ENCODE measurements at places on chromosomes 4 and X.

- no peak for DNase-seq
Observed at GRCh38 chr4:181420950-181421349, 822.3 kb upstream of the TENM3 start.

- no peak for DNase-seq
Observed at GRCh38 chr4:24236120-24236519, 346.3 kb upstream of the PPARGC1A start.

DNA sequence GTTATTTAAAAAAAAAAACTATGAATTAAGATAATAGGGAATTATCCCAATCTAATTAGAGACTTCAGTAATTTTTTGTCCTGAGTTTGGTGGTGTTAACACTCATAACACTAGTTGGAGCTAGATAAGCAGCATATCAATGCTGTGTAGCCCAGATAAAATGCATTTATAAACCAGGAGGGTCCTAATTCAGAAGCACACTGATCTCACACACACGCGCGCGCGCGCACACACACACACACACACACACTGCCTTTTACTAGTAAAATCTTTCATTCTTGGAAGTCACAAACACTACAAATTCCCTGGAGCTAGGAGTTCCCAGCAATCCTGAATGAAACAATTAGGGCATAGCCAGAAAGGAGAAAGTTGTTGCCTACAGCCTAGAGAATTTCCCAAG, 3.2 kb downstream of the UNC5C start:
- no peak for DNase-seq

DNA sequence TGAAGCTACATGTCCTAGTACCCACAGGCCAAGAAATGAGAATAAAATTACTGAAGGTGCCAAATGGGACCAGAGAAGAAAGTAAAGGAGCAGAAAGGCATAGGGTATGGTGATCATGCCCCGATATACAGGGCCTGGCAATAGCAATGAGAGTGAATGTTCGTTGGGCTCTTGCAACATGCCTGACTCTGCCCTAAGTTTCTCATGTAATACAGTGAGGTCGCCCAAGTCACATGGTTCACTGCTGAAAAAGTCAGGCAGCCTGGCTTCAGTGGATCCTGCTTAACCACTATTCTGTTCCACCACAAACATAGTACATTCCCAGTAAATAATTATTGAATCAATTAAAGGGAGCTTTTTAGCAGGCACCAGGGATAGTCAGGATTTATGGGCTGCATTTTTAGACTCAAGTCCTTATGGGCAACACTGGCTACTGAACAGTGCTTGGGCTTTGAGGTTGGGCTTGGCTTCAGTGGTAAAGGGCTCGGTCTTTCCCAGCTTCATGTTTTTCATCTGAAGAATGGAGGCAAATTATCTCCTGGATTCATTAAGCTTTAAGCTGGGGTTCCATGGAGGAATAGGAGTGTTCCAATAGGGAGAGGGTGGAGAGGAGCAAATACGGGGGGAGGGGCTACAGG, 67.1 kb upstream of the ZNF518B start:
- DNase-seq: no peak

DNA sequence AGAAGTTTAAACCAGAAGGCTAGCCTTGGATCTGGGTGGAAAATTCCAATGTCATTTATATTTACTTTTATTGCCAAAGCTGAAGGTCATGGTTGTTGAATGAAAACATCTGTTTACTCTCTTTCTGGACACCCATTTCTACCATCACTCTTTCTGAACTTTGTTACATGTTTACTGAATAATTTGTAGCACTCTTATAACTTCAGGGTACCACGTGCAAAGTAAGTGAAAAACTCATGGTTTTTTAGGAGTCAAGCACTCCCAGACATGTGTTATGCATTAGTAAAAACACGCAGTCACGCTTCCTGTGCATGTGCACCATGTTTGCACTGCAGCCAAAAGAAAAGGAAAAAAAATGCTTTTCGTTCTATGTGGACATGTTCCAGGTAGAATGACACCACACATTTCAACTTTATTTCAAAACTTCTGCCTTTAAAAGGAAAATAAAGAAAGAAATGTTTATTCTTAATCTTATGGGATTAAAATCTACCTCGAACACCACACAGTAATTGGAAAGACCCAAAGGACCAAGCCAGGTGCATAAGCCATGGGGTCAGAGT, 31.4 kb upstream of the ADH1C start:
- DNase-seq: no peak

GRCh38 chr4:65738134-65738533, 67.8 kb upstream of the EPHA5 start:
- DNase-seq: no peak

GRCh38 chr4:99811850-99812249, 4.8 kb upstream of the DAPP1 start:
- no peak for DNase-seq

- DNase-seq: peak; percentile 16
Observed at GRCh38 chrX:51608766-51609165, 9.9 kb downstream of the CENPVL3 start.

- DNase-seq: peak; percentile 9
Observed at GRCh38 chr4:151165205-151166000, 66.0 kb downstream of the RPS3A start.

GRCh38 chr4:154164931-154165839, 326.4 kb downstream of the DCHS2 start:
- DNase-seq: no peak

DNA sequence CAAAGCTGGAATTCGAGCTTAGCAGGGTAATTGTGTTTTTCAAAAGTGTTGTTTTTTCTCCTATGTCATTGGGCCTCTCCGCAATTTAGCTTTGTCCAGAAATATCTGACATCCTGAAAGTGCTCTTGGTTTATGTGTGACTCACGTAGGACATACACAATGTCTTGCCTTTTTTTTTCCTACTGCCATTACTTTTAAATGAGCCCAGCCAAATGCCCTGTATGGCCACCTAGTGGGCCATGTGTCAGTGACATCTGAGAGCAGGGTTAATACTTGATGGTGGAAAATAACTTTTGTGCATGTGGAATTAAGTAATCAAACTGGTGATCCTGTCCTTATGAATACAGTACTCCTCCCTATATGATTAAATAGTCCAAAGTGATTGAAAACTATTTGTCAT, 1411.1 kb upstream of the TENM3 start:
- no peak for DNase-seq

GRCh38 chr4:21775703-21776102, 172.9 kb downstream of the KCNIP4 start:
- no peak for DNase-seq

- DNase-seq: peak; percentile 37
Observed at GRCh38 chr4:127870688-127871087, 10.0 kb upstream of the PLK4 start.

GRCh38 chrX:29066516-29066915, 479.3 kb downstream of the IL1RAPL1 start:
- no peak for DNase-seq

DNA sequence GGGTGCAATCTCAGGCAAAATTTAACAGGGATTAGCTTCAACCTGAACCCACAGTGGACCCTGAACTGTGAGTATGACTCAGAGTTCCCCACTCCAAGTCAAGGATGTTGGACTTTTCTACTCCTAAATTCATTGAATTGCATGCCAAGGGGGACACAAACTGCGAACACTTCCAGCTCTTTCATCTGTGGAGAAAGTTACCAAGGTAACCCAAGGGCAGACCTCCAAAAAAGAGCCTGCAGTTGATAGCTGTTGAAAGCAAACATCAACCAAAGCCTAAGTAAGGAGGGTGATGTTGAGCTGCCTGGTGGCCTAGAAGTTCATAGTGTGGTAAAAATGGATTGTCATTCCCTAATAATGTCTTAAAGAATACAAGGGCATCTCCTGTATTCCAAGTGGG, 1242.9 kb downstream of the C4orf33 start:
- DNase-seq: no peak

DNA sequence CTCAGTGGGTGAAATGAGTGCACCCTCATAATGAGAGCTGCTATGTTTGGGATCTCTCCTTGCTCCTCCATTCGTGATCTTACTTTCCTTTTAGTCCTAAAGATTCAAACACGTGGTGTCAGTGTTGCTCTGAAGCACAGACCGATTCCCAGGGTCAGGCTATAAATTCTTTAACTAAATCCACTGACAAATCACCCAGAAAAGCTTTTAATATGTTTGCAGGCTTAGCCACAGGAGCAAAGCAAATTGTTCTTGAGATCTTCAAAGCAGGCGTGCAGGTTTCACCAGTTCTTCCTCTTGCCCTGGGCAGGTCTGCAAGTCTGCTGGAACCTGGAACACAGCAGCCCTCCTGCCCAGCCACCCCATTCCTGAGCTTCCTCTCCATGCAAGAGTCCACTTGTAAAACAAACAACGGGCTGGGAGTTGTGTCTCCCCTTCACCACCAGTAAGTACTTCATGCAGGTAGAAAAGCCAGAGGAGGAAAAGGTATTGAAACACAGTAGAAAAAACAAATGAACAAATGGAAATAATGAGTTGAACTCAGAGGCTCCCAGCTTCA, 70.1 kb upstream of the ENPP6 start:
- peak; percentile 62 for DNase-seq

- no peak for DNase-seq
Observed at GRCh38 chr4:121070274-121070673, 2.1 kb downstream of the NDNF start.

DNA sequence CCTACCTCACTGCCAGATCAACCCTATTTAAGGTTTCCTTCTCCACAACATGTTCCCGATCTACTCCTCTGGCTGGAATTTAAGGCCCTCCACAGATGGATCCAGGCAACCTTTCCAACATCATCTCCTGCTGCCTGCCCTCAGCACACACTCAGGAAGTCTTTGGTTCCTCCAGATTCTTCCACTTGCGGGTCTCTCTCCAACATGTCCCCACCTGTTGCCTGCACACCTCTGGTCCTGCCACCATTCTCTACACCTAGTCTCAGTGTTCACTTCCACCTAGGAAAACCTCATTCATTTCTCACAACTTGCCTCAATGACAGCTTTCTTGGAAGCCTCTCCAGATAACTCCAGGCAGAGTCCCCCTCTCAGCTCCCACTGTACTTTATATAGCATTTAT, 80.1 kb downstream of the RTL5 start:
- DNase-seq: no peak

- no peak for DNase-seq
Observed at GRCh38 chr4:98332017-98332416, 70.8 kb downstream of the RAP1GDS1 start.

DNA sequence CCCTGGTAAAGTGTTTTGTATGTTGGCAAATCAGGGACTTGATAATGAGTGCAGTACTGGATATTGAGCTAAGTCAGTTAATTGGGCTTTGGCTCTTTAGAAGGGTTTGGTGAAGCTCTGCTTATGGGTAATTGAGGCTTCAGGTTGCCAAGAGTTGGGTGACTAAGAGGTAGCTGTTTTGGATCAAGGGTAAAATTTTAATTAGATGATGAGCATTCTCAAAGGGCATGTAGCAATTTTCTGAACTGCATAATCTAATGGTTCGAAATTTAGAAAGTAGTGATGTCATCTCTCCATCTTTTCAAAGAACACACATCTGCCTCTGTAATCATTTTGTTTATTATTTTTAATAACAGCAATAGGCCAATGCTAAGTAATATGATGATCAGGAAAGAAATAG, 5.5 kb upstream of the TRIM2 start:
- no peak for DNase-seq

DNA sequence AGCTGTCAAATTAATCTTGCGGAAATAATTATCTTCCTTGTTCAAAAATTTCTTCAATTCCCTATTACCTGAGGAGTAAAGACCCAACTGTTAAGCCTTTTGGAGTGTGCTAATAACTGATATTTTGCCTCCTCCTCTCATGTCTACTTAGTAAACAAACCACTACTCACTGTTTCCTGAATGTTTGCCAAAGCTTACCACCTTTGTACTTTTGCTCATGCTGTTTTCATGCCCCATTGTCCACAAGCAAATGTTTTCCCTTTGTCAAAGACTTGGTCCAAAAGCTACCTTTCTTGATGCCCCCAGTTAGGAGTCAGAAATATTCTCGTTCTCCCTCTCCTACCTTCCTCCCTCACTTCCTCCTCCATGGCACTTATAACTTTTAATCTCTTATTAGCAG, 226.1 kb downstream of the ENOX2 start:
- DNase-seq: no peak

DNA sequence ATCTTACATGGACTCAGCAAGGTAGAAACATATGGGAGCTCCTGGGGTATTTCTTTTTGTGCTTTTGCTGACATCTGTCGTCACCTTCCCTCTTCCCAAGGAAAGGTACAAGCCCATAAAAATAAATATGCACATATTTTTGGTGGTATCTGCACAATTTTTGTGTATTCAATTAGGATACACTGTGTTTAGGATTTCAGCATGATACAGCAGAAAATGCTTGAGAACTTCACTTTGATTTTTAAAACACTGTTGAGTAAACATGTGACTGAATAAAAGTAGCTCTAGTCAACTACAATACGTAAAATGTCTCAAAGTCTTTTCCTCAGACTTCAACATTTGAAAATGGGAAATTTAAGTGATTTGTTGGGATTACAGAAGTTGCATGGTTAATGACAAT, 99.4 kb upstream of the SPANXC start:
- no peak for DNase-seq

- no peak for DNase-seq
Observed at GRCh38 chr4:148044089-148044911, 312.4 kb downstream of the ARHGAP10 start.

GRCh38 chr4:95599777-95600400, 51.1 kb upstream of the UNC5C start:
- peak; percentile 5 for DNase-seq

DNA sequence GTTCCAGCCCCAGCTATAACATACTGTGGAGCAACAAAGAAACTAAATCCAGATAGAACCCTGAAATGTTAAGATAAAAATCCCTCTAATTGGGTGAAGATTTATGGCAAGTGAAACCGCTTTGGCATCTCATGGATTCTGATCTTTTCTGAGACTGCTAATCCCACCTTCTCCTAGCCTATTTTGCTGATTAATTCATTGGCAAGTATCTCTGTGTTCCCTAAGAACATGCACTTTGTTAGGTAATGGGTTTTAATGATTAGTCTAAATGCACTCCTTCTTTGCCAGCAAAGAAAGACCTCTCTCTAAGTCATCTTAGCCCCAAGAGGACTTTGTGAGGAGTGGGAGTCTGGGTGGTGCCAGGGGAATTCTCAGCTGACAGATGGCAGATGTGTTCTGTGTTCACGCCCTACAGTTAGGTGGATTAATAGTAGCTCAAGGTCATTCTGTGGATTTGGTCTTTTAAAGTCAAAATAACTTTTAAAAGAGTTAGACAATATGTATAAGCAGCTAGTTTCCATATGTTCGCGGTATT, 171.3 kb downstream of the UNC5C start:
- no peak for DNase-seq

DNA sequence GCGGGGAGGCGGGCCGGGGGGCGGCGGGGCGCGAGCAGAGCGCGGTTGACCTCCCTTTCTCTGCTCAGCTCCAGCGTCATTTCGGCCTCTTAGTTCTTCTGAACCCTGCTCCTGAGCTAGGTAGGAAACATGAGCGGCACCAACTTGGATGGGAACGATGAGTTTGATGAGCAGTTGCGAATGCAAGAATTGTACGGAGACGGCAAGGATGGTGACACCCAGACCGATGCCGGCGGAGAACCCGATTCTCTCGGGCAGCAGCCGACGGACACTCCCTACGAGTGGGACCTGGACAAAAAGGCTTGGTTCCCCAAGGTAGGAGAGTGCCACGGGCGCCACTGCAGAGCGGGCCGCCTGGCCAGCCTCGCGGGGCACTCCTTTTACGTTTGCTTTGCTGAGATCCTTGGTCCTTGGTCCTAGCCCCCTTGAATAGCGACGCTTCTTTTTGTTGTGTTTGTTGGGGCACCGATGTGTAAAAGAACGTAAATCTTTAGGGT, at the start of gene HTATSF1:
HTATSF1 (plus strand) TSS at position 37 of the 497 bp plus-strand sequence; CDS start at position 130, 93 bp downstream.
- peak; percentile 2 for DNase-seq

- peak; percentile 19 for DNase-seq
Observed at GRCh38 chr4:120842031-120842430, 80.5 kb downstream of the PRDM5 start.
